Left cardiac atrium (tissue), 4 donors: ENCODE measurements at places on chromosomes 5 and 9. TPM values are rescaled to one million over a fixed set of nuclear protein-coding genes. Genes with fewer than 3 reads are reported as not detected.

PPP1R26 gene
- 17.5 TPM for total RNA-seq

GNA14 gene
- total RNA-seq: 5.5 TPM

C5orf52 gene
- total RNA-seq: not detected

NME5 gene
- total RNA-seq: 2.7 TPM

RORB gene
- total RNA-seq: 1.2 TPM

ACSL6 gene
- total RNA-seq: 1.6 TPM

TEX48 gene
- total RNA-seq: not detected

VCAN gene
- total RNA-seq: 94.1 TPM

PTTG1 gene
- 2.4 TPM for total RNA-seq

ECSCR gene
- 49.8 TPM for total RNA-seq

EIF4E1B gene
- not detected for total RNA-seq

KCNV2 gene
- not detected for total RNA-seq

PCDHGB5 gene
- 6.4 TPM for total RNA-seq

SEMA6A gene
- 3.8 TPM for total RNA-seq

BAAT gene
- total RNA-seq: 0.16 TPM

SEMA4D gene
- total RNA-seq: 17.5 TPM

LRRC70 gene
- total RNA-seq: 2.2 TPM

TXNDC8 gene
- total RNA-seq: not detected

VCP gene
- 171 TPM for total RNA-seq

NTNG2 gene
- 5.0 TPM for total RNA-seq

DOCK2 gene
- 12.1 TPM for total RNA-seq

TESK1 gene
- total RNA-seq: 31.9 TPM

FOXD4L3 gene
- total RNA-seq: not detected

DNM1 gene
- 14.0 TPM for total RNA-seq

FBP2 gene
- 0.31 TPM for total RNA-seq

DPP7 gene
- total RNA-seq: 198 TPM

FAM169A gene
- total RNA-seq: 5.0 TPM

ERCC6L2 gene
- total RNA-seq: 37.3 TPM

ANKRD33B gene
- 2.0 TPM for total RNA-seq

OR1J2 gene
- not detected for total RNA-seq

ADAMTSL1 gene
- total RNA-seq: 3.8 TPM
